ENCODE measurements at places on chromosomes 2 and 18.

- no peak for DNase-seq
Observed at GRCh38 chr2:86617153-86617552, 6.5 kb downstream of the RNF103 start.

DNA sequence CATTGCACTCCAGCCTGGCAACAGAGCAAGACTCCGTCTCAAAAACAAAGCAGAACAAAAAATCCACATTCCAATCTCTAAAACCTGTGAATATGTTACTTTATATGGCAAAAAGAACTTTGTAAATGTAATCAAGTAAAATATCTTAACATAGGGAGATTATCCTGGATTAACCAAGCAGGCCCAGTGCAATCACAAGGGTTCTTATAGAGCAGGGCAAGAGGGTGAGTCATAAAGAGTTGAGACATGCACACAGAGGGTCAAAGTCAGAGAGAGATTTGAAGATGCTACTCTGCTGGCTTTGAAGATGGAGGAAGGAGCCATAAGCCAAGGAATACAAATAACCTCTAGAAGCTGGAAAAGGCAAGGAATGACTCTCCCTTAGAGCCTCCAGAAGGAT, 60.9 kb upstream of the SLC9A2 start:
- DNase-seq: no peak

GRCh38 chr2:120367649-120368048, 21.7 kb downstream of the INHBB start:
- no peak for DNase-seq

- peak; percentile 12 for DNase-seq
Observed at GRCh38 chr18:27605107-27605834, 420.2 kb upstream of the CHST9 start.

- no peak for DNase-seq
Observed at GRCh38 chr2:21155365-21156136, 31.8 kb downstream of the TDRD15 start.

DNA sequence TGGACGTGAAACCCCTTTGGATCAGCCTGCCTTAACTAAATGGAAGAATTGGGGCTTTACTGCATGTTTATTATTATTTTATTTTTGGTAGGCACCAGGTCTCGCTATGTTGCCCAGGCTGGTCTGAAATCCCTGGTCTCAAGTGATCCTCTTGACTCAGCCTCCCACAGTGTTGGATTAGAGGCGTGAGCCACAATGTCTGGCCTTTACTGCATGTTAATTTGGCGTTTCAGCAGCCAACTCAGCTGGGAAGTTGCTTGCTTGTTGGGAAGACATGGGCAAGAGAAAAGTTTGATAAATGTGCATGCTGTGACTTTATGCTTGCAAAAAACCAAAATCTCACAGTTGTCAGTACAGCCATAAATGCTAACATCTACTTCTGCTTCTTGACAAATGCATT, 105.1 kb downstream of the FMNL2 start:
- no peak for DNase-seq

Data from GM04503 (cell line).